G401 (cell line): ENCODE measurements at places on chromosomes 2 and 18.

- no peak for DNase-seq
These were observed 16.1 kb upstream of the DPP4 start for GRCh38 chr2:162090109-162090508.

- no peak for DNase-seq
These were observed 69.3 kb downstream of the NRP2 start for GRCh38 chr2:205751569-205752031.

- no peak for DNase-seq
These were observed 20.8 kb downstream of the MC2R start for GRCh38 chr18:13894531-13894930.

GRCh38 chr2:230671117-230671516, 41.5 kb upstream of the CAB39 start:
- DNase-seq: no peak

DNA sequence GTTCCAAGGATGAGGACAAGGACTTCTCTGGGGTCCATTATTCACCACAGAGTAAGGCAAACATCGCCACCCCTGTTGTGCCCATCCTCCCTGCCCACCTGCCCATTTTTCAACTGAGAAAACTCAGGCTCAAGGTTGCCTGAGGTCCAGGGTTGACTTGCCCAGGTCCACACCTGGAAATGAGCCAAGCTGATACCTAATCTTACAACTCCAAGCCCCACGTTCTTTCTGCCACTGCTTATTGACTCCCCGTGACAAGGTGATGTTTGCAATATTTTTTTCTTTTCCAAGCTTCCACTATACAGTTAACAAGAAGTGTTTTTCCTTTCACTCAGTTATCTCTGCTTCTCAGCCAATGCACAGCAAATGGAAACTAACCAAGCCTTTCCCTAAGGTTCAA, 39.0 kb downstream of the RNF152 start:
- no peak for DNase-seq
